ENCODE measurements at places on chromosomes 16 and 17.

- no peak for DNase-seq
Measured at GRCh38 chr17:77107506-77108433, 33.0 kb upstream of the SEC14L1 start.

- no peak for DNase-seq
Measured at GRCh38 chr17:5640726-5641125, 56.4 kb upstream of the NLRP1 start.

- peak; percentile 71 for DNase-seq
Measured at GRCh38 chr17:980406-981291, 1.1 kb upstream of the NXN start.

GRCh38 chr16:66705790-66706505 lies 9.4 kb upstream of the CMTM4 start:
- DNase-seq: no peak

DNA sequence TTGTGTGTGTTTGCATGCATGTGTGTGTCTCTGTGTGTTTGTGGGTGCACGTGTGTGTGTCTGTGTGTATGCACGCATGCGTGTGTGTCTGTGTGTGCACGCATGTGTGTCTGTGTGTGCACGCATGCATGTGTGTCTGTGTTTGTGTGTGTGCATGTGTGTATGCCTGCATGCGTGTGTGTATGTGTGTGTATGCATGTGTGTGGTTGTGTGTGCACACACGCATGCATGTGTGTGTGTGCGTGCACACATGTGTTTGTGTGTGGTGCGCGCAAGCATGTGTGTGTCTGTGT lies 239.9 kb upstream of the TNRC6C start:
- no peak for DNase-seq

DNA sequence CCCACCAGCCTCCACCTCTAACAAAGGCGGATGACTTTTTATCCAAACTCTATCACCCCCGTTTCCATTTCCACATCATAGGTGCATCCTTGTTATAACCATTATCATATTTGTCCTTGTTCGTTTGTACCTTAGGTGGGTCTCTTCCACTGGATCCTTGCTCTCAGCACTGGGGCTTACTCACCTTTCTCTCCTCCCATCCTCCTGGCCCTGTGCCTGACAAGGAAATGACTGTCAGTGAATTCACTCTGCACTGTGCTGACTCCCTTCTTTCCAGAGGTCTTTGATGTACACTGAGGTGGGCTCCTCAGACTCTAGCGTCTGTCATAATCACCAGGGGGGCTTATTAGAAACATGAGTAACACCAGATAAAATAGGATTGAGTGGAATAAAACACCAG lies 3.1 kb downstream of the GSG1L2 start:
- no peak for DNase-seq

DNA sequence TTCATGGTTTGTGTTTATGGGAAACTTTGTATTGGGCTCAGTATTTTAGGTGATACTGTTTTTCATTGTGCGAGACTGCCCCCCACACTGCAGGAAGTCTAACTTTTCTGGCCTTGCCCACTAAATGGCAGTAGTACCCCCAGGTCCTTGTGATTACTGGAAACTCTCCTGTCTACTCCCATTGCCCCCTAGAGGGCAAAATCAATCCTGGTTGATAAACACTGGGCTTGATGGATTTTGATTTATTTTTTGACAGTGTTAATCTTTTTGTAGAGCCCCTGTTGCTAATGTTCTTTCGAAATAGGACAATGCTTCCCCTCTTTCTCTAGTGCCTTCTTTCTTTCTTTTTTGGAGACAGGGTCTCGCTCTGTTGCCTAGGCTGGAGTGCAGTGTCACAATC lies 15.5 kb downstream of the METTL9 start:
- no peak for DNase-seq

DNA sequence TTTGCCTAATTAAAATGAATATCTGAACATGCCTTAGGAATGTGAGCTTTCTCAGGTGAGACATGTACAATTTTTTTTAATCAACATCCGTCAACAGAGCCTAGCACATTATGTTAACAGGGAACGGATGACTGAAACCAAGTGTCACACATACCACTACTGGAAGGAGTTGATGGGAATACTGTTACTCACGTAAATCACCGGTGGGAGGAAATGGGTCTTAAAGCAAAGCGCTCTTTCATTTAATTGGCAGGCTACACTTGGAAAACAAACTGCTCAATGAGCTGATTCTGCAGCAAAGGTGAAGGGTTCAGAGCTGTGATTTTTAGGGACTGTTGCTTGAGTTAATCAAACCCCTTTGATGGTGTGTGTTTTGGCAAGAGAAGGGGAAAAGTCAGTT lies 4.8 kb downstream of the CPPED1 start:
- no peak for DNase-seq

GRCh38 chr16:66525396-66526180 lies 24.3 kb downstream of the TK2 start:
- DNase-seq: no peak

- DNase-seq: no peak
Measured at GRCh38 chr16:72743011-72743761, 304.7 kb downstream of the ZFHX3 start.

GRCh38 chr16:88479793-88480760 lies 27.0 kb downstream of the ZFPM1 start:
- DNase-seq: no peak
